ENCODE measurements at places on chromosomes 2 and 18.

GRCh38 chr2:11344956-11345677 lies 681 bp upstream of the ROCK2 start:
- no peak for DNase-seq

DNA sequence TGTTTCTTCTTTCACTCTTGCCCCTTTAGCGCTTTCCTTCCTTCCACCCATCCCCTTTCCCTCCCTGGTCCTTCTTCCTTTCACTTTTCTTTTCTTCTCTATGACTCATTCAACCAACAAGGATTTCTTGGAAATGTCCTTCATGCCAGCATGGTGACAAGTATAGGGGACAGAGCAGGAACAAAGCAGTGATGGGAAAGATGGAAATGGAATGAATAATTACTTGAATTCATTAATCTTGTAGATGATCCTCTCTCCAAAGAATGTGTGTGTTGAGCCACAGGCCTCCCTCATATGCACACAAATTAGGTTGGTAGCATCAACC lies 1.5 kb downstream of the VAMP5 start:
- DNase-seq: no peak

GRCh38 chr2:64750001-64750816 lies 96.5 kb upstream of the SERTAD2 start:
- DNase-seq: peak; percentile 18

- no peak for DNase-seq
Observed at GRCh38 chr2:237073552-237073951, 12.1 kb upstream of the COPS8 start.

GRCh38 chr2:158658396-158658795 lies 136.7 kb upstream of the DAPL1 start:
- no peak for DNase-seq

DNA sequence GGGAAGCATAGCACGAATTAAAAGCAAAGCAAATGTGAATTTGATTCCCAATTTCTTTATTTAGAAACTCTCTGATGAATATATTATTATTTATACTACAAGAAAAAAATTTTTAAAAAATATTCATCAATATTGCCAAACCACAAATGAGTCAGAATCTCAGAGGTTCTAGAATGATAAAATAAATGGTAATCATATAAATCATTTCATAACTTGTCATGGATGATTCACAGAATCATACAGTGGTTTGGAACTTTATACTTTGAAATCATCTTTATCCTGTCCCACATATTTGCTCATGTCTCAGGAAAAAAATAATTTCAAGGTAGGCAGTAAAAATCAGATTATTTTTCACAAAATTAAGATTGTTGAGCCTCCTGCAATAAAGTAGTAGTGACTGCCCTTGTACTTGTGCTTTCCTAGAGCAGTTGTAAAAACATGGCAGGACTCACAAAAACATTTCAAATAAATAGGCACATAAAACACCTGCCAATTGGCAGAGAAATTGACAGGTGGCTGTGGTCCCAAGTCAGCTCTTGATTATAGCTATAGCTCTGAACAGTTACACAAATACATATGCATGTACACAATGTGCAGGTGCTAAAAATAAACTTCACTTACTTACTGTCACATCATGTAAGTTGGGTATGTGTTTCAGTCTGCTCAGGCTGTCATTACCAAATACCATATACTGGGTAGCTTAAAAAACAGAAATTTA lies 273.9 kb upstream of the SESTD1 start:
- DNase-seq: no peak

DNA sequence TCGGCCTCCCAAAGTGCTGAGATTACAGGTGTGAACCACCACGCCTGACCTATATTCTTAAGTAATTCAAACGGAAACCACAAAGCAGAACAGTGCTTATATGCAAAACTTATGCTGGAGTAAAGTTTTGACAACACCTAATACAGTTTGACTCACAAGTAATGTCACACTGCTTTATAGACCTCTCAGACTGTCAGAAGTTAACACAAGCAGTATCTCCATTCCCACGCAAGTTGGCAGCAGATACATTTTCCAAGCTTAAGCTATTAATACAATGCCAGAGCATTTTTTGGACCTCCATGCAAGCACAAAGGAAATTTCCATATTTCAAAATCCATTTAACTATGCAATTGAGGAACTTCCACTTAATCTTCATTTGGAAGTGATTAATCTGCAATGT lies 21.0 kb upstream of the SANBR start:
- DNase-seq: no peak

DNA sequence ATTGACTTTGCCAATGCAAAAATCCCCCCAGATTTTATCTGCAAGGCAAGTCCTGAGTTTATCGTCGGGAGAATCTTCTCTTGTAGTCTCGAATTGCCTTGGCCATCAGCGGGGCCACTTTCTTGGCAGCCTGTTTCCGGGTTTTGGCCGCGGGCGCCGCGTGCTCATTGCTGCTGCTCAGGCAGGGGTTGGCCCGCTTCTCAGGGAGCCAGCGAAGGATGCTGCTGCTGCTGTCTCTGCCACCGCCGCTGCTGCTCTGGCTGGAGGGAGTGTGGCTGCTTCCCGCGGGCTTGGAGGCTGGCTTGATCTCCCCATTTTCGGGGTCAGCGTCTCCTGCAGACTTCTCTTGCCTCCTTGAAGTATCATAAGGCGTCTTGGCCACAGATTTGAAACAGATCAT lies 2.5 kb downstream of the ELOA2 start:
- no peak for DNase-seq

- DNase-seq: no peak
Observed at GRCh38 chr2:189553504-189554088, 27.0 kb downstream of the SLC40A1 start.
